ENCODE measurements at places on chromosomes 12 and 14.

- DNase-seq = no peak
Measured at GRCh38 chr12:77387214-77387613, 321.8 kb upstream of the E2F7 start.

GRCh38 chr12:94745562-94745961 is 95.2 kb upstream of the TMCC3 start:
- DNase-seq = no peak

DNA sequence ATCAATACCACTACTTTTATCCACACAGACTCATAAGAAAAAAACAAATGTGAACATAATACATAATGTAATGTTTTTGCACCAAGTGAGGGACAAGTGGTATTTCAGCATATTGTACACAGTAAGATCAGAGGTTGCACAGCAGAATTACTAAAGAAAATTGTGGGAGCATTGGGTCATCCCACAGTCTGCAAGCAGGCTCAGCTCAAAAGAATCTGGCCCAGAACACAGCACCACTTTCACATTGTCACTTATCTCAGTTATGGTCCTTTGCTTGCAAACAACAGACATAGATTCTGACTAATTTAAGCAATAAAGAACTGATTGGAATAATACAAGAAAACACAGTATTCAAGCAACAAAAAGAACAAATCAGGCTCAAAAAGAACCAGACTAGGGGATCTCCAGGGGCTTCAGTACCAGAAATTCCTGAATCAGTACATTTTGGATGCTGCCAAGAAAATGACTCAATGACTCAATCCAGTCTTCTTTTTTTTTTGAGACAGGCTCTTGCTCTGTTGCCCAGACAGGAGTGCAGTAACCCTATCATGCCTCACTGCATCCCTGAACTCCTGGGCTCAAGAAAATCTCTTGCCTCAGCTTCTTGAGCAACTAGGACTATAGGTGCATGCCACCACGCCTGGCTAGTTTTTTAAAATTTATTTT is 42.9 kb upstream of the EEA1 start:
- DNase-seq = peak; percentile 94

- DNase-seq = peak; percentile 55
Measured at GRCh38 chr14:30551460-30551859, 7.5 kb upstream of the G2E3 start.

- DNase-seq = no peak
Measured at GRCh38 chr12:33825986-33826602, 196.2 kb upstream of the ALG10 start.

DNA sequence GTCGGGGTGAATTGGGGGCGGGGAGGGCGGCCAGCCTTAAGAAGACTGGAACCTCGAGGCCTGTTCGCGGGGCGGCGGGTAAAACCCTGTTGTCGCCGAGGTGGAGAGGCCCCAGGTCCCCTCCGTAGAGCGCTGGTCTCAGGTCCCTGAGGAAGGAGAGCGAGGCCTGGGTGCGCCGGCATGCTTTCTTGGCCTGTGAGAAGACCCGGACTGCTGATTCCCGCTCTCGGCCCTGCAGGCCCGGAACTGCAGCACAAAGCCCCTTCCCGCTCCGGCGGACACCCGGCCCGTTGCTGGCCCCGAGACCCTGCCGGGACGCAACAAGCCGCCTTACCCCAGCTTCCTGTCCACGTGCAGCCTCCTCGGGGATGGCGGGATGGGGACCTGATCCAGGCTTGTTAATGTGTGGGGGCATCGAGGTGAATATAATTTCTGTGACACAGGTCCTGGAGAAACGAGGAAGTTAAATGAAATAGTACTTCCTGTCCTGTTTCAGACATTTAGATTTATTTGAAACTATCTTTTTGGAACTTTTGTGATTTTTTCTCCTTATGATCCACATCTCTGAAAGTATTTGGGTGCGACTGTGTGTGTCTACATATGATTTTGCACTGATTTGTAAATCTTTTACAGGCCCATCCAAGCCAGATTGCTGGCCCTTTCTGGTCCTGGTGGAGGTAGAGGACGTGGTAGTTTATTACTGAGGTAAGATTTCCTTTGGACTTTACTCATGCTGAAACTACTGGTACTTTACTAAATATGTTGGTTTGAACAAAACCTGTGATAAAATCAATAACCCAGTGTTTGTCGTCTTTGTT is 600 bp downstream of the PNN start:
- DNase-seq = peak; percentile 29

DNA sequence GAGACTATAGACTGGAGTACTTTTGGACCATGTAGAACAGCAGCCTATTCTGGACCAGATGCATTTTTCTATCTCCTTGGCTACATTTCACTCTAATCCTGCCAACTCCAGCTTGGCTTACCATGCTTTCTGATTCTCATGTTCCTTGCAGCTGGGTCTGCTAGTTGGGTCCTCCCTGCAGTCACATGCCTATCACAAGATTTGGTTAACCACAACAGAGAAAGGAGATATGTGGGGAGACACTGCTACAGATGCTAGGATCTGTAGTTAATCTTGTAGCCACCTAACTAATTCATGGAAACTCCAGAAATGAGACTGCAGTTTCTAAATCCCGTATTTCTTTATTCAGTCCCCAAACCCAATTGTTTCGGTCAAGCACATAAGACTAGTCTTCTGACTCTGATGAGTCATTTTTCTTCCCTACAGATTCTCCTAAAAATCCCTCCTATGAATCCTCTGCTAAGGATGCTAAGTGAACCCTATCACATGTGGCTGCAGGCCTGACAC is 410.6 kb downstream of the DAD1 start:
- no peak for DNase-seq

DNA sequence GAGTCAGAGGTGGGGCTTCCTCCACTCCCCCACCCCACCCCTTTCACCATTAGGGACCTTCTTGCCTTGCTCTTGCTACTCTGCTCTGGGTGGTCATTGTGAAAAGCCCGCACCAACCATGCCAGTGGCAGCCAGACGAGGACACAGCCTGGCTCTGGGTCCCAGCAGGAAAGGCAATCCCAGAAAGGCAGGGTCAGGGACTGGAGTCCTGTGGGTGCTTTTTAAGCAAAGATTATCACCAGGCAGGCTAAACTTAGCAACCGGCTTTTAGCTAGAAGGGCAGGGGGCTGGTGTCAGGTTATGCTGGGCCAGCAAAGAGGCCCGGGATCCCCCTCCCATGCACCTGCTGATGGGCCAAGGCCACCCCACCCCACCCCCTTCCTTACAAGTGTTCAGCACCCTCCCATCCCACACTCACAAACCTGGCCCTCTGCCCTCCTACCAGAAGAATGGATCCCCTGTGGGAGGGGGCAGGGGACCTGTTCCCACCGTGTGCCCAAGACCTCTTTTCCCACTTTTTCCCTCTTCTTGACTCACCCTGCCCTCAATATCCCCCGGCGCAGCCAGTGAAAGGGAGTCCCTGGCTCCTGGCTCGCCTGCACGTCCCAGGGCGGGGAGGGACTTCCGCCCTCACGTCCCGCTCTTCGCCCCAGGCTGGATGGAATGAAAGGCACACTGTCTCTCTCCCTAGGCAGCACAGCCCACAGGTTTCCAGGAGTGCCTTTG is 1.2 kb upstream of the GAPDH start:
- DNase-seq = peak; percentile 62

DNA sequence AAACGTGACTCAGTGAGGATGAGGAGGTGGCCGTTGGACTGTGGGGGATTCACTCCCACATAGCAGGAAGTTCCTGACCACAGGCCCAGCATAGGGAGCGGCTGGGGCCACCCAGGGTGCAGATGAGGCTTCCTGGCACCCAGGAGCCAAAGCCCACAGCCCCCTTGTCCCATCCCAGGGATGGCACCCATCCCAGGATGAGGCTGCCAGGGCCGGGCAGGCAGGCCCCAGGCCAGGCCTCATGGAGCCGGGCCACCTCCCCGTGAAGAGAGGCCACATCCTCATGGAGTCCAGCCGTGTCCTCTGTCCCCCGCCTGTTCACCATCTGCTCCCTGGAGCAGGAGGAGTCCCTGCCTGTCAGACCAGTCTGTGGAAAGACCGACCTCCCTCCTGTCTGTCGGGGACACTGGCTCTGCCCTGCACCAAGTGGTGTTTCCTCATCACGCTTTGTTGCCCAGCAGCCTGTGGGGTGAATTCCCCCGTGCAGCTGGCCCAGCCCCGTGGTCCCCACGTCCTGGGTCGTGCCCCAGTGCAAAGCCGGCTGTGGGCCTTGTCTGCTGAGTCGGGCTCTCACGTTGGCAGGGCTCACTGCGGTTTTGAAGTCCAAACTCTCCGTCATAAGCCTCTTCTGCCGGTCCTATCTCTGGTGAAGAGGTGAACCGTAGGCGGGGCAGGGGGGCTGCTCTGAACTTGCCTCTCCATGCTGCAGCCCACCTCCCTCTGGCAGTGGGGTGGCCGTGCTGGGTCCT is 24.5 kb downstream of the MMP17 start:
- DNase-seq = peak; percentile 6

GRCh38 chr12:32181498-32182175 is 75.0 kb downstream of the BICD1 start:
- DNase-seq = no peak

DNA sequence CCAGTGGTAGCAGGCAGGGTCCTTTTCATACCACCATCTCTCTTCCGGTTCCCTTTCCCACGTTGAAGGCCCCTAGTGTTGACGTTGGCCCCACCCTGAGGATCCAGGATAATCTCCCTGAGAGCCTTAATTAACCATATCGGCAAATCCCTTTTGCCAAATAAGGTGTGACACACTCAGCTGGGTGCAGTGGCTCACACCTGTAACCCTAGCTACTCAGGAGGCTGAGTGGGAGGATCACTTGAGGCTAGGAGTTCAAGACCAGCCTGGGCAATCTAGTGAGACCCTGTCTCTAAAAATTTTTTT is 2.8 kb upstream of the TMEM119 start:
- no peak for DNase-seq
